ENCODE measurements at places on chromosomes 1 and 21.

- DNase-seq = no peak
Measured at GRCh38 chr1:9718006-9718680, 66.6 kb downstream of the PIK3CD start.

GRCh38 chr1:185441605-185442004 is 124.6 kb upstream of the IVNS1ABP start:
- DNase-seq = no peak

- no peak for DNase-seq
Measured at GRCh38 chr1:151193856-151194255, 3.9 kb upstream of the VPS72 start.

GRCh38 chr1:228944296-228944695 is 209.0 kb downstream of the RHOU start:
- DNase-seq = no peak

- DNase-seq = no peak
Measured at GRCh38 chr1:214372092-214372491, 91.1 kb downstream of the SMYD2 start.

All from CD4-positive, alpha-beta T cell treated with Interleukin-6 at 100 ng/mL for 8 hours (primary cell).